Smooth muscle cell of the umbilical artery (primary cell): ENCODE measurements at places on chromosomes 3 and 15. TPM values are rescaled to one million over a fixed set of nuclear protein-coding genes. Genes with fewer than 3 reads are reported as not detected.

Gene SLC9C1
- total RNA-seq: 0.30 and 0.37 TPM in 2 replicates

Gene HHLA2
- total RNA-seq: 0.05 TPM in 1 of 2 replicates, not detected in the other

Gene COLQ
- 0.23 and 0.30 TPM in 2 replicates for total RNA-seq

Gene KCTD6
- total RNA-seq: 7.7 and 10.0 TPM in 2 replicates

Gene PTH1R
- not detected in 2 replicates for total RNA-seq

Gene SLC24A5
- not detected in 2 replicates for total RNA-seq

Gene FOXB1
- total RNA-seq: not detected in 2 replicates

Gene COL6A5
- under 0.01 TPM in 1 of 2 replicates, not detected in the other for total RNA-seq
